ENCODE measurements at places on chromosomes 2 and 18. TPM values are rescaled to one million over a fixed set of nuclear protein-coding genes. Genes with fewer than 3 reads are reported as not detected.

The SLC9A4 gene
- not detected for total RNA-seq

The LYG1 gene
- total RNA-seq, result 0.44 TPM

The SPC25 gene
- total RNA-seq, result 7.6 TPM

The PPM1B gene
- 43.3 TPM for total RNA-seq

The MAB21L4 gene
- not detected for total RNA-seq

The LHCGR gene
- not detected for total RNA-seq

The CAPN13 gene
- not detected for total RNA-seq

The ABCG8 gene
- total RNA-seq, result not detected

The SPEG gene
- 9.9 TPM for total RNA-seq

The ARHGEF4 gene
- total RNA-seq, result 1.0 TPM

The PLGLB2 gene
- 0.66 TPM for total RNA-seq

The IL36G gene
- total RNA-seq, result not detected

The C2orf78 gene
- not detected for total RNA-seq
